Fibroblast of villous mesenchyme (primary cell): ENCODE measurements at places on chromosomes 4 and X. TPM values are rescaled to one million over a fixed set of nuclear protein-coding genes. Genes with fewer than 3 reads are reported as not detected.

Gene ADH1A
- not detected in 2 replicates for total RNA-seq

Gene RS1
- not detected in 2 replicates for total RNA-seq

DNA sequence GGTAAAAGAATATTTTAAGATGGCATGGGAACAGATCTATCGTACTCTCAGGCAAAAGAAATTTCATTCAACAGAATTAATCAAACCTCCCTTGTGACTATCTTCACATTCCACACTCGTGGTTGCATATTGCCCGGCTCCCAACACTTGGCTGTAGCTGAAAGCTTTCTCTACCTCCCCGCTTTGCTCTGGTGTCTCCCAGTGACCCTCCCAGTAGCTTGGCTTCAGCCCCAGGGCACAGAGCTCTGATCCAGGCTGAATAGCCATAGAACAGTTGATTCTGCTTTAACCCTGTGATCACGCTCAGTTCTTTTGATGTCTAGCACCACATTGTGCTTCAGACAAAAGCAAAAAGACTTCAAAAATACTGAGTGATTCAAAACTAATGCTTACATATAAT lies 24.6 kb downstream of the SLC7A11 start:
- no peak for DNase-seq

GRCh38 chr4:16670727-16671126 lies 227.7 kb downstream of the LDB2 start:
- peak; percentile 41 for DNase-seq

DNA sequence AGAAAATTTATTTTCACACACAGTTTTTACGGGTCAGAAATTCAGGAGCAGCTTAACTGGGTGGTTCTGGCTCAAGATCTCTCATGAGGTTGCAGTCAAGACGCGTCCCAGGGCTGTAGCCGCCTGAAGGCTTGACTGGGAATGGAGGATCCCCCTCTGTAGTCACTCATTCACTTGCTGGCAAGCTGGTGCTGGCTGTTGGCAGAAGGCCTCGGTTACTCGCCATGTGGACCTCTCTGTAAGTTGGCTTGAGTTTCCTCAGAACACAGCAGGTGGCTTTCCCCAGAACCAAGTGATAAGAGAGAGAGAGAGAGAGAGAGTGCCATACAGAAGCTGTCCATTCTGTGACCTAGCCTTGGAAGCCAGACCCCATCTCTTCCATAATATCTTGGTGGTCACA lies 132.8 kb downstream of the DCLK2 start:
- no peak for DNase-seq

DNA sequence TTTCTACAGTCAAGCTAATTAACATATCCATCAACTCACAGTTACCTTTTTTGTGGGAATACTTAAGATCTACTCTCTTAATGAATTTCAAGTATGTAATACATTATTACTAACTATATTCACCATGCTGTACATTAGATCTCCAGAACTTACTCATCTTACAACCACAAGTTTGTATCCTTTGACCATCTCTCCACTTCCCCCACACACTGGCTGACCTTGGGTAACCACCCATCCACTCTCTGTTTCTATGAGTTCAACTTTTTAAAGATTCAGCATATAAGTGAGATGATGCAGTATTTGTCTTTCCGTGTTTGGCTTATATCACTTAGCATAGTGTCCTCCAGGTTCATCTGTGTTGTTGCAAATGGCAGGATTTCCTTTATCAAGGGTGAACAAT lies 30.5 kb upstream of the MAGED1 start:
- no peak for DNase-seq

DNA sequence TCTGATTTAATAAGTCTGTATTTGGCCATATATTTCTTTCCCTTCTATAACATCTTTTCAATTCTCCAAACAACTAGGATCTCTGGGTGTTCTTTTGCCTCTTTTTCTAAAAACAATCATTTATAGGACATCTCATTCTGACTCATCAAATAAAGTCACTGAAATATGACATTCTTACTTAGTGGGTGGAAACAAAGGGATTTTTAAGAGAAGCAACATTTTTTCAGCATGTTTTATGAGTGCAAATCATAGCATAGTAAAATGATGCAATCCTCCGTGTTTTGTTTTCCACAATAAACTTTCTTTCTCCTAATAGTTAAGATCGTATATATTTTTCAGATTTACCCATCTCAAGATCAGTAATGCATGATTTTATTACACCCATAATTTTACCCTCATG lies 179.8 kb downstream of the SPCS3 start:
- DNase-seq: peak; percentile 58
